ENCODE measurements at places on chromosomes 2 and 18.

DNA sequence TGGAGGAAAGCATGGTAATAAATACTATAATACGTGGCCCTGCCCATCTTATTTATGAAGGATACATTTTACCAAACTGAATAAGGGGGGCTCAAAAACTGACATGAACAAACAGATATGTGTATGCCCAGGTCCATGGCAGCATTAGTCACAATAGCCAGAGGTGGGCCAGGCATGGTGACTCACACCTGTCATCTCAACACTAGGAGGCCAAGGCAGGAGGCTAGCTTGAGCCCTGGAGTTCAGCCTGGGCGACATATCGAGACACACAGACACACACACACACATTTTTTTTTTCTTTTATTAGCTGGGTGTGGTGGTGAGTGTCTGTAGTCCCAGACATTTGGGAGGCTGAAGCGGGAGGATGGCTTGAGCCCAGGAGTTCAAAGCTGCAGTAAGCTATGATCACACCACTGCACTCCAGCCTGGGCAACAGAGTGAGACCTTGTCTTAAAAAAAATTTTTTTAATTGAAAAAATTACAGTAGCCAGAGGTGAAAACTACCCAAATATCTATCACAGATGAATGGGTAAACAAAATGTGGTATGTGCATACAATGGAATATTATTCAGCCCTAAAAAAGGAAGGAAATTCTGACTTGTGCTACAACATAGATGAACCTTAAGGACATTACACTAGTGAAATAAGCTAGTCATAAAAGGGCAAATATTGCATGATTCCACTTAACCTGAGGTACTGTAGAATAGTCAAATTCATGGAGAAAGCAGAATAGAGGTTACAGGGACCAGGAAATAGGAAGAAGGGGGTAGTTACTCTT is 8.0 kb downstream of the ATP8B1 start:
- DNase-seq: no peak

GRCh38 chr2:151936626-151937025 is 108.4 kb upstream of the ARL5A start:
- no peak for DNase-seq

- no peak for DNase-seq
Measured at GRCh38 chr2:2021995-2022394, 277.7 kb upstream of the PXDN start.

DNA sequence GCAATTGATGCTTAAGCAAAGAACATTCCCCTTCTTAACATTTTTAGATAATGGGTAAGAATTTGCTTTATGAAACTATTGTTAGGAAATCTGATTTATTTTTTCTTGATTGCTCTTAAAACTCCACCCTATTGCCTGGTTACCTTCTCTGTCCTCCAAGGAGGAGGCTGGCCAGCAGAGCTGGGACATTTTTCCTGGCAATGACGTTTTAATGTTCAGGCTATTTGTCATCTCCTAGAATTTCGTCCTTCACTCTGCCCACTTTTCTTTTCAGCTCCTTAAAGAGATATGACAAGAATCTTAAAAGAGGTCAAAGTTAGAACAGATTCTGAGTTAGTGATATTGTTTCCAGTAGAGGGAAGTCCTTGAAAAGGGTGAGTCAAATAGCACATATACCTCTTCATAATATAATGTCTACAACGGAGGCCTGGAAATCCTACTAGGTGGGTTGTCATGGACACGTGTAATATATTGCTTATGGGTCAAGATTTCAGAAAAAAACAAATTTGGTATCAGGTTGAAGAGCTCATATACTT is 141.0 kb downstream of the CMPK2 start:
- no peak for DNase-seq
